Activated gamma-delta T cell treated with anti-CD3 and anti-CD28 coated beads, Interleukin-2, amount 50 U/mL, for 16 hours (primary cell): ENCODE measurements at places on chromosomes 7 and 10.

GRCh38 chr7:30468791-30469190, 9.8 kb downstream of the NOD1 start:
- no peak for DNase-seq

- no peak for DNase-seq
Observed at GRCh38 chr10:120328647-120329046, 128.4 kb upstream of the PLPP4 start.

DNA sequence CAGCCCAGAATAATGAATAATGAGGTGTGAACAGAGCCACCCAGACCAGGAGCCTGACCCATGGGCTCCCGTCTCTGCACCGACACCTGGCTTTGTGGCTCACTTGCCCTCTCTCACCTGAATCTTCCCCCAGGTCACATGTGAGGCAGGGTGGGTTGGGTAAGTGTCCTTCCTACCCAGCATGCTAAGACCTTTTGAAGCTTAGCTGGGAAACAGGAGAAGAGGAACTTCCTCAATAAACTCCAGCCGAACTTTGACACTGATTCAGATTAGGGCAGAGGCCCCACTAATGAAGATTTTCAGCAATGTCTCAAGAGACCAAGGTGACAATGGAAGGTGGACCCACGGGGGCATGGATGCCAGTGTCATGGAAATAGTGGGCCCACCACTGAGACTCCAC, 46.6 kb upstream of the AQP1 start:
- no peak for DNase-seq

DNA sequence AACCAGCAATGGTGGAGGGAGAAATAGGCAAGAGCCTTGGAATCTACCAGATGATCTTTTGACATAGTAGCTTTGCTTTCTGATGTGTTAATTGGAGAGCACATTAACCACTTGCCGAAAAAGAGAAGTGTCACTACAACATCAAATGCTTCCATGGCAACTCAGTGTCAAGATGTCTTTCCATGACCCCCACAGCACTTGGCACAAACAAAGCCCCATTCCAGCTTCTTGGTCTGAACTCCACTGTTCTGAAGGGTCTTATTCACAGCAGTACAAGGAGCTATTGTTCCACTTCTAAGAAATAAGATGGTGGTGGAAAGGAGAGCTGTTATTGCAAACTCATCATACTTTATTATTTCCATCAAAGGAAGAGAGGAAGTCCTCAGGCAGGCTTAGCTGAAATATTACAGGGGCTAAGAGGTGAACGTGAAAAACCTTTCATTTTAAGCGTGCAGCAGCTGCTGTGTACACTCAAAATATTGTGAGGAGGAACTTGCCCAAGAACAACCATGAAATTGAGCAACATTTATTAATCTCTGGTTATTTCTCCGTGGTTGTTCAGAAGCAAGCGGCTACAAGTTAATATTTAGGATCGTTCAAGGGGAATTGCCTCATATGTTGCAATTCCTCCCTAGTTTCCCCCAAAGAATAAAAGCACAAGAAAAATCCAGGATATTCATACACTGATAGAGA, 354.8 kb upstream of the CELF2 start:
- no peak for DNase-seq

GRCh38 chr7:81407094-81407493, 362.8 kb downstream of the HGF start:
- no peak for DNase-seq

GRCh38 chr10:97572214-97572989, at the start of gene ANKRD2:
TSS of gene ANKRD2 (plus strand) at chr10:97572779. CDS start at chr10:97572789, 10 bp downstream.
- peak; percentile 19 for DNase-seq

DNA sequence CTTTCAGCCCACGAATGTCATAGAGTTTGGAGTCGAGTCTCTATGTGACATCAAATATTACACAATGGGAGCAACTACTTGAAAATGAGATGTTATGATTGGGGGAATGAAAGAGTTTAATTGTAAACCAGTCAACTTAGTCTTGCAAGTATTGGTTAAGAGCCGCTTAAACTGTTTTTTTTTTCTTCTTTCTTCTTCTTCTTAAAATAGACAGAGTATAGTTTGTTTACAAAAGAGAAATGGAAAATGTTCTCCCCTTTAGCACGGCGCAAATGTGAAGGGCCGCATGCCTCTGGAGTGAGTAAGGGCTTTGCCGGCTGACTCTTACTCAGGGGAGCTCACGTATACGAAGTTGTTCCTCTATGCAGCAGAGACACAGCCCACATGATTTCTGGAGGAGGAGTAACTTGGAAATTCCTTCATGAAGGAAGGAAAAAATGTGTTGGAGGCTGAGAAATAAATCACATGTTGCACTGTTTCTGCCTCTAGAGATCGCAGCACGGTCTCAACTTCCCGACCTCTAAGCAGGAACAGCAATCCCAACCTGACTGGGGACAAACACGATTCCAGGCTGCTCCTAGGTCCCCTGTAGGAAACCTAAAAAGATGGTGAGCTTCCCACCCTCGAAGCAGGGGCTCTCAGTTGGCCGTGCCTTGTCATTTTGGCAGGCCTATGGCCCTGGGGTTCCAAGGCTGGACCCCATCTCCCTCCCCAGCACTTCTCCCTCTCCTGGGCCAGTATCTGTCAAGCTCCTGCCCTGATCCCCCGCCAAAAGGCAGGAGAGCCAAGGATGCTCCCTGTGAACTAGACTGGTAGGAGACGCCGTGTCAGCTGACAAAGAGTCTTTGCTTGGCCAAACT, 44.8 kb downstream of the MYOF start:
- no peak for DNase-seq

DNA sequence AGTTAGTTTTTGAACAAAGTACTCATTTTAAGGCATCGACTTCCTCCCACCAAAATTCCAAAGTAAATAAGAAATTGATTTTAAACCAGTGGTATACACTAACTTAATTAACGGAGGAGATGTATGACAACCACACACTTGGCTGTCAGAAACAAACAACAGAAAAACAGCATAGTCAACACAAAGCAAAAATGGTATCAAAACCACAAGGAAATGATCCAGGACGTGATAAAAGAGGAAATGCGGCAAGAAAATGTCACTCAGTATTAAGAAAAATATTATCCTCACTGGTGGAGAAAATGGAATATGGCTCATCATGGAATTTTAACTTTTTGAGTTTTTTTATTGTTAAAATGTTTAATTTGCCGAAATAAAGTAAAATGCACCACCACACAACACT, 17.5 kb downstream of the KIAA1549 start:
- no peak for DNase-seq

DNA sequence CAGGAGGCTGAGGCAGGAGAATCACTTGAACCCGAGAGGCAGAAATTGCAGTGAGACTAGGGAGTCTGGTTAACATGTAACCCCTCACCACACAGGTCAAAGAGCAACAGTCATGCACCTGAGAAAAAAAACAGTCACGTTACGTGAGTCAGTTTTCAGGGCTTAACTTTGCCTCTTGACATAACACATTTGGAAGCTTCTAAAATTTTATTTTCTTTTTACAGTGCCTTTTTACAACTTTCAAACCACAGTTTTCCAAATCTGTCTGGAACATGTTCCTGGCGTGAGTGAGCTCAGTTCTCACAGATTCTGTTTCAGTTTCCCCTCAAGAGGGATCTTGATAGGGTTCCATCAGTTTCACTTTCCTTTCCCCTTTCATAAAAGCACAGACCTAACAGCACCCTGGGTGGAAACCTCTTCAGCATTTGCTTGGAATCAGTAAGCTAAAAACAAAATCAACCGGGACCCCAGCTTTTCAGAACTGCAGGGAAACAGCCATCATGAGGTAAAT, 4.4 kb downstream of the IFIT3 start:
- DNase-seq, result no peak

DNA sequence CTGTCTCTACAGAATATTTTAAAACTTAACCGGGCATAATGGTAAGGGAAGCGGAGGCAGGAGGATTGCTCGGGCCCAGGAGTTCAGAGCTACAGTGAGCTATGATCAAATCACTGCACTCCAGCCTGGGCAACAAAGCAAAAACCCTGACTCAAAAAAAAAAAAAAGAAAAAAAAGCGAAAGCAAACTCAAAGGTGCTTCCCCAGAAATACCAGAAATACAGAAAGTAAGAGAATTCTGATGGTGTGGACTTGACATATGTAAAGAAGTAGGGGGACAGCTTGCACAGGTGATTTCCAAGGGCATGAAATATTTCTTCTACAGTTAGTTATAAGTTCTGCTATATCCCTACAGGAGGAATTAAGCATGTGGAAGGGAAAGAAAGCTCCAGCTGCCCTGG, 69.7 kb upstream of the APBB1IP start:
- DNase-seq, result no peak

GRCh38 chr7:30028749-30029635, 780 bp downstream of the PLEKHA8 start:
- no peak for DNase-seq

DNA sequence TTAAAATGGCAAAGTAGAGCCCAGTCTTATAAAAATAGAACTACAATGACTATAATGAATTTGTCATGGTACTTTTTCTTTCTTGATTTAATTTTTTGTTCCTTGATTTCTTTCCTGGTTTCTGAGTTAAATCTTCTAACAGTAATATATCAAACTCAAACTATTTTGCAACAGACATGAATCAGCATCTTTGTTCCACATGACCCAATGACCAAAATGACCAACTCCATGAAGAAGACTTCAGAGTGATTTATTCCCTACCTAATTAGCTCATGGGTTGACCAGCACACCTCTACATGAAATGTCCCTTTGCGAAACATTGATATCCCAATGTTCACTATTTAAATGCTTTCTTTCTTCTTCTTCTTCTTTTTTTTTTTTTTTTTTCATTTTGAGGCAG, 30.9 kb downstream of the NMT2 start:
- DNase-seq, result no peak

DNA sequence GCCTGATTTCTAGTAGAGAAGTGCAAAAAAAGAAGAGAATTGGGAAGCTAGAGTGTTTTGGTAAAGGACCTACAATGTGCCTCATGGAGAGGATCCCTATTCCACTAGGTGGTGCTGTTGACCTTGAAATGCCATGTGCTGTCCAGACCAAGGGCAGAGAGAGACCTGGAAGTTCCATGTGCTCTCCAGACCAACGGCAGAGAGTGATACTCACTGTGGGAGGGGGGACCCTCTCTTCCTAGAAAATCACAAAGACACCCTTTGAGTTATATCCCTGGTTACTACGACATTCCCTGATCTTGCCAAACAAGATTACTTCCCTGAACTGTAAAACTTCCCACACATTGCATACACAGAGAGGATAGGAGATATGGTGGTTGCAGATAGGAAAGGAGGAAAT, 212.7 kb upstream of the ZNF804B start:
- no peak for DNase-seq

GRCh38 chr10:103184615-103185014, 8.5 kb downstream of the NT5C2 start:
- no peak for DNase-seq

- DNase-seq, result no peak
Observed at GRCh38 chr10:34838366-34838900, 23.3 kb upstream of the PARD3 start.

GRCh38 chr10:88931548-88931947, 21.0 kb downstream of the ACTA2 start:
- DNase-seq, result no peak

GRCh38 chr10:16674147-16674703, 143.0 kb downstream of the RSU1 start:
- DNase-seq, result no peak

GRCh38 chr10:12769323-12770044, 232.0 kb downstream of the CCDC3 start:
- no peak for DNase-seq

GRCh38 chr7:18408868-18409267, 86.7 kb upstream of the HDAC9 start:
- DNase-seq, result no peak

DNA sequence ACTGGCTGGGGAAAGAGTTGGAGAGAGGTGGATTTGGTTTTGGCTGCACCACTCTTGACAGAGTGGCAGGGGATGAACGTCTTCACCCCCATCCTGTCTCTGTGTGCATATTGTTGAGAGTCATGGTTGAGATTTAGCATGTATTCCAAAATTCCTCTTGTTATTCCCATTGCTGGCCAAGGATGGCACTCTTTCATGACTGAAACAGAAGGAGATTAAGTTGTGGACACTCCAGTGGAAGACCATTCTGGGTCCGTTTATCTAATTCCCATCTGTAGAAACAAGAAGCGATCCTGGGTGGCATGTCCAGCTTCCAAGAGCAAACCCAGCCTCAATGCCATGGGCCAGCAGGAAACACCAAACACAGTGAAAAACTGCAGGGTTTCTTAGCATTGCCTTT, 469.0 kb upstream of the IGFBP3 start:
- no peak for DNase-seq

GRCh38 chr7:144731661-144732351, 104.0 kb downstream of the TPK1 start:
- no peak for DNase-seq

GRCh38 chr7:2104716-2105115, 128.0 kb downstream of the MAD1L1 start:
- DNase-seq, result no peak

GRCh38 chr10:91589015-91589657, 43.7 kb downstream of the PPP1R3C start:
- DNase-seq, result no peak

GRCh38 chr10:35711615-35712411, 69.7 kb upstream of the FZD8 start:
- no peak for DNase-seq

GRCh38 chr7:116284390-116284789, 74.1 kb downstream of the TES start:
- no peak for DNase-seq

DNA sequence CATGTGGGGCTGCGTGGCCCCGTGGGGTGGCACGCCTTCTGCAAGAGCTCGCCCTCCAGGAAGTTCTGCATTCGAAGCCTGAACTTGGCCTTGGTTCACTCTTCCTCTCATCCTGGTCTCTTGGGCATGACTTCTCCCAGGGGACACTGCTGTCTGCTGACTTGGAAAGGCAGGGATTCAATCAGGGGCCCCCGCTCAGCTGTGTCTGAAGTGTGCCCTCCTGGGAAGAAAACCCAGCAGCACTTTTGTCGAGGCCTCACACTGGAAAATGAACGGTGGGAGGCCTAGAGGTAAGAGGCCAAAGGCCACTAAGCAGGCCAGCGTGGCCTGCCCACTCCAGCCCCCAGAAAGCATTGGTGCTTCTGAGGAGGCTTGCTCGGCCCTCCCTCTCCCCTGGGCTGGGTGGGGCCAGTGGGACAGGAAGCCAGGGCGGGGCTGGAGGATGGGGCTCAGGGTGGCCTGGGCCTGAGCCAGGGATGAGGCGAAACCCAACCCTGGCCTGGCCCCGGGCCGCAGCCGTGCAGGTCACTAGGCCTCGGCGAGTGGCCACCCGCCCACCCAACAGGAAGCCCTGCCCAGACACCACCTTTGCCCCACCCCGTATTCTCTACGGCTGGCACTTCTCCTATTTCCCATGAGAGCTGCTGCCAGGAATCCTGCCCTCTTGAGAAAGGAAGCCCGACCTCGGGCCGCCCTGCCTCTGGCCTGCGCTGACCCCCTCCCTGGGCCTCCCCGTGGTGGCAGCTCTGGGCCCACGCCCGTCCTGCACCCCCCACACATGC, 81.1 kb downstream of the ZMIZ1 start:
- DNase-seq, result peak; percentile 17
